OCI-LY7 (cell line): ENCODE measurements at places on chromosomes 5 and 9. TPM values are rescaled to one million over a fixed set of nuclear protein-coding genes. Genes with fewer than 3 reads are reported as not detected.

The PCDHB16 gene
- not detected in 2 replicates for total RNA-seq

The MACIR gene
- total RNA-seq: 9.1 and 11.7 TPM in 2 replicates

The LAMC3 gene
- total RNA-seq: 2.0 and 2.2 TPM in 2 replicates

The HEMGN gene
- 3.3 and 3.8 TPM in 2 replicates for total RNA-seq

The BARHL1 gene
- total RNA-seq: not detected in 2 replicates

The SPDL1 gene
- 65.9 and 69.2 TPM in 2 replicates for total RNA-seq

The MORN5 gene
- not detected in 2 replicates for total RNA-seq

The GFI1B gene
- 3.3 and 4.9 TPM in 2 replicates for total RNA-seq

The SREK1 gene
- 89.3 and 95.1 TPM in 2 replicates for total RNA-seq

The FAM120AOS gene
- 55.0 and 55.7 TPM in 2 replicates for total RNA-seq

The BTNL8 gene
- not detected in 2 replicates for total RNA-seq

The IL5 gene
- total RNA-seq: not detected in 2 replicates

The CER1 gene
- total RNA-seq: not detected in 2 replicates

The PHYHD1 gene
- 132 and 150 TPM in 2 replicates for total RNA-seq

The C9orf153 gene
- total RNA-seq: 0.27 and 0.31 TPM in 2 replicates

The ASPN gene
- not detected in 2 replicates for total RNA-seq

The PCSK5 gene
- total RNA-seq: 0.76 and 1.1 TPM in 2 replicates

The BHMT gene
- not detected in 2 replicates for total RNA-seq

The UGT3A2 gene
- not detected in 2 replicates for total RNA-seq

The PHF24 gene
- total RNA-seq: not detected in 2 replicates

The SURF2 gene
- total RNA-seq: 13.2 and 19.7 TPM in 2 replicates

The IL3 gene
- not detected in 2 replicates for total RNA-seq

The RANBP6 gene
- 23.1 and 24.1 TPM in 2 replicates for total RNA-seq

The SMIM33 gene
- not detected in 2 replicates for total RNA-seq

The LHX6 gene
- not detected in 2 replicates for total RNA-seq

The USP20 gene
- 24.1 and 26.1 TPM in 2 replicates for total RNA-seq

The FOXD4L4 gene
- total RNA-seq: 0.53 and 1.5 TPM in 2 replicates

The SYK gene
- 175 and 201 TPM in 2 replicates for total RNA-seq

The HMMR gene
- total RNA-seq: 107 and 112 TPM in 2 replicates

The KCNV2 gene
- total RNA-seq: not detected in 2 replicates

The ROPN1L gene
- total RNA-seq: 0.36 TPM in 1 of 2 replicates, not detected in the other

The WNT8A gene
- not detected in 2 replicates for total RNA-seq

The TMEM171 gene
- not detected in 2 replicates for total RNA-seq
